Stimulated activated CD4-positive, alpha-beta T cell treated with anti-CD3 and anti-CD28 coated beads, Interleukin-1b, Interleukin-23, amount 100 ng/mL, for 24 hours (primary cell): ENCODE measurements at places on chromosomes 11 and 22.

DNA sequence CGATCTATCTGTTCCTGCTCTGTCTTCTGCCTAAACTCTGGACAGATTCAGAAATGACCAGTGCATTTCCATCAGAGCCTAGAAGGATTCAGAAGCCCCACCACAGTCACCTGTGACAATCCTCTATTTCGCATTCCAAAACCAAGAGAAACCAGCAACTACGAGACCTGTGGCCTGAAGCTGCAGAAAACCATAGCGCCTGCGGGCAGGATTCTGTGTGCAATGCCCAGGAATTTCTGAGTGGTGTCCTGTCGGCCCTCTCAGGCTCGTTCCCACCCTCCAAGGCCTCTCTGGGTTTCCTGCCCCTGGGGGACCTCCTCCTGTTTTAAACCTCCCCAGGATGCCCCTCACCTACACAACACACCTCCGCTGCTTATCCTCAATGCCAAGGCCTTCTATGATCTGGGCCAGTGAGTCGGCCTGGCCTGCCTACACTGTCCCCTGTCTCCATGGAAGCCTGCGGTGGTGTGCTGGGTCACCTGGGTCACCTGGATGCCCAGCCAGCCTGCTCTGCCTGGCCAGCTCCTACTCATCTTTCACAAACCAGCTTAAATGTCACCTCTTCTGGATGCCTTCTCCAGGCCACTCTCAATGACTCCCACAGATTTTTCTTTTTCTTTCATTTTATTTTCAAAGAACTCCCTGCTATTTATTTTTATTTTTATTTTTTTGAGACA is 198.3 kb downstream of the CEP164 start:
- DNase-seq: no peak

DNA sequence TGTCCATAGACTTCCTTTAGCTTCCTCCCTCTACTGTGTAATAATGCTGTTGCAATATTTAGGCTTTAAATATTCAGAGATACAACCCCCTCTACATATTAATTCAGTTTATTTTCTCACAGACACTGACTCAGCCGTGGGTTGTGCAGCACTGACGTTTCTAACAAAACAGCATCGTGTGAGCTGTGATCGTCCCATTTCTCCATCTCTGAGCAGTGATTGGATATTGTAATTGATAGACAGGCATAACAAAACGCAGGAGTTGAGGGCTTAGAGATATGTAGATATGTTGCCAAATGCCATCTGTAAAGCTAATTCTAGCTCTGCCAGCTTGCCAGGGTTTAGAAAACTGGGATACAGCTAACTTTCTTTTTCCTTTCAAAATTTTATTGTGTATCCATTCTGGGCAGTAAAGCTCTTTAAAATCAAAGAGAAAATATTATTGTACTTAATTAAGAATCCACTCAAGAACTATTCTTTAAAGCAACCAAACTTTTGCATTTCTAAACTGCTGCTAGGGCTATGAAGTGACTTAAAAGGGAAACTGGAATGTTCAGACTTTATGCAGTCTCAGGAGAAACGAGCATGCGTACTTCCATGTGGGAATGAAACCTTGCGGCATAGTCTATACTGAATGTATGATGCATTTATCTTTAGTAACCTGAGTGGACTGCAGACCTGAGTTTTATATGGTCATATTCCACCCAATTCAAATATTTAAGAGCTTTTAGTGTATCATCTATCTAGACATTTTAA is 22.7 kb downstream of the BTBD10 start:
- no peak for DNase-seq

GRCh38 chr11:17979770-17980371 is 33.0 kb downstream of the SERGEF start:
- DNase-seq: no peak

- DNase-seq: peak; percentile 26
Observed at GRCh38 chr22:31646186-31647019, 15.6 kb downstream of the PISD start.

DNA sequence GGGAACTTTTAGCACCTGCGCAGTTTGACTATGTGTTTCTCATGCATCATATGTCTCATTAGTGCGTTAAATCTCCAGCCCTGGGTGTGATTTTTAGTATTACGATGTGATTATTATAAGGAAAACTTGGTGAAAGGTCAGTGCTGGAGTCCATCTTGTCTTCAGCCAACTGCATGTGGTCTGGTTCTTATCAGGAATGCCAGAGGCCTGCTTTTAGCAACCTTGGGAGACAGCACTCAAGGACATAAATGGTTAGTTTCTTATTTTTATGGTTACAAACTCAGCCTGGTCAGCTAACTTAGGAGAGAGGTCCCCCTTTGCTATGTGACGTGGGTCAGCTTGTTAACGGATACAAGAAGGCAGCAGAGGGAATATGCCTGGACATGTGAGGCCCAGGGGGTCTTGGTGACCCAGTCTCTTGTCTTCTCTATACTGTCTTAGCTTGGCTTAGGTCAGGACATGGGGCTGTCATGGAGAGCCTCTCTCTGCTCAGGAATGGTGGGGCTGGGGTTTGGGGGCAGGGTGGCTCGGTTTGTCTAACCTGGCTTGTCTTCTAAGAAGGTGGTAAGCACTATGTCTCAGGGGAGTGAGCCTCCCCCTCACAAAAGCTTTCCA is 21.5 kb downstream of the KCTD21 start:
- DNase-seq: no peak

DNA sequence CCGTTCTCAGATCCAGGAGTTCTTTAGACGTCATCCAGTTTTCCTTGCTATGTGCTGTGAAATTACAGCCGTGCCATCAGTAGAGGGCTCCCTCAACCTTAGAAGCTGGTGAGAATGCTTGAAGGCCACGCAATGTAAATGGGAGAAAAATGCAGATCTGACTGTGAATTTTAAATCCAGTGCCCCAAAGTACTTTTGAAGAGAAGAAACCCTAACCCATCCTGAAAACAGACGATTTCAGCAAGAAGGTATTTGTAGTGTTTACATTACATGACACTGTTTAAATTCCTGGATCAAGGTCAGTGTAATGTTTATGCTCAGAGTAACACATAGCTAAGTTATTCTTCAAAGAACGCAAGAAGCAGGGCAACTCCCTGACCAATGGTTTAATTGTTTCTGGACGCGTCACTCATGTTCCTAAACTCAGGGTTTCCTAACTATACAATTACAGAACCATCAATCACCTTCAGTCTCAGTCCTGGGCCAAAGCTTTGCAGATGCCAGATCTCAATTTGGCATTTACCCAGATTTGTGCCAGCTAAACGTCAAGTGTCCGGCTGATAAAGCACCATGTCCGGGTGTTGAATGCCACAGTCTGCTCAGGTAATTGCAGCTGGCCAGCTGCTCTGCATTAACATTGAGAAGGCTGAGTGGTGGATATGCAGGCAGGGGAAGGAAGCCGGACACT is 38.2 kb downstream of the ADAMTS8 start:
- DNase-seq: no peak

DNA sequence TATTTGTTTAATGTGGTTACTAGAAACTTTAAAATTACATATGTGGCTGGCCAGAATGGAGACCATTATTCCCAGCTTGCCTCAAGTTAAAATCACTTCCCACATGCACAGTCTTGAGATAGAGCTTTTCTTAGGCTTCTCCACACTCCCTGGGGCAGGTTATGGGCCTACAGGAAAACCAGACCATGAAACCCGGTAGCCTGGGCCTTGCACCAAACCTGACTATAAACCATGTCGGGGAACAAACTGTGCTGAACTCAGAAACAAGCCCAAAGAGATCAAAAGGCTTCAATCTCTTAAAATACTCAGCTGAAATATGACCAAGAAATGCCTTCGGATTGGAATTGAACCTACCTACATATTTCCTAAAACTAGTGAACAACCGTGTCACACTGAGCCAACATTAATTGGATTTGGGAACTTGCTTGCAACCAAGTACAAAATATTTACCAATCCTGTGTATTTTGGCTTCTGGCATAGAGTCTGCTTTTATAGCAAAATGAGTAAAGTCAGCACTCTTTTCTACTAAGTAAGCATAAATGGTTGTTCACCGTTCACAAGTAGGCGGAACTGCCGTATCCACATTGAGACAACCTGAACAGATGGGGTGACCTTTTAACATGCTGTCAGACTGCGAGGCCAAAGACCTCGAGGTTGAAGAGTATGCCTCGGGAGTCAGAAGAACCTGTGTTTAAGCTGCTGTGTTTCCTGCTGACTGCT is 199.5 kb downstream of the FAM76B start:
- no peak for DNase-seq

- no peak for DNase-seq
Observed at GRCh38 chr11:67436459-67437081, 912 bp downstream of the PTPRCAP start.

DNA sequence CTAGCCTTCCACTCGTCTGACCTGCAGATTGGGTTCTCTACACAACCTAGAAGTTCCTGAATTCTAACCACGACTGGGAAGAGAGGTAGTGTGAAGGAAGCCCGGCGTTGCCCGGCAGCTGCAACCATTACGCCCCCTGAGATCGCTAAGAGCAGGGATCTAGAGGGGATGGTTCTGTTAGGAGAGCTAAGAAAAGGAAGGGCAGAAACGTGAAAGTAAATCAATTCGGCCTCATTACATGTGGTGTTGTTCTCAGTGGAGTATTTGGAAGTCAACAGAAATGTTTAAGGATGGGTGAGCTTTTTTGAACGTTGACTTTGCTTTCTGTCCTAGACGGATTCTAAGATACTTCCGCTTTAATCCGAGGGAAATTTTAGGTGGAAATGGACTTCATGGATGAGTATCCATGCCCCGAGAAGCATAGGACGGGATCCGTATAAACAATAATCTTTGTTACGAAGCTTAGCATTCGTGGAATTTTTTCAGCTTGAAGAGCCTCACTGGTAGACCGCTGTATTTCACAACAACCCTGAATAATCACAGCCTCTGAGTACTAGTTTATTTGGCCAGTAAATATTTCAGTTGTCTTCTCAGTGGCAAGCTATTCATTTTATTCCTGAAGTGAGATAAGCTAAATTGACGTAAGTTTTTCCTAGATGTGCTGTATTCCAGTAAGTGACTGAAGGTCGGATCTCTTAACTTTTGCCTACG is 629 bp downstream of the ATP5MG start:
- DNase-seq: no peak

DNA sequence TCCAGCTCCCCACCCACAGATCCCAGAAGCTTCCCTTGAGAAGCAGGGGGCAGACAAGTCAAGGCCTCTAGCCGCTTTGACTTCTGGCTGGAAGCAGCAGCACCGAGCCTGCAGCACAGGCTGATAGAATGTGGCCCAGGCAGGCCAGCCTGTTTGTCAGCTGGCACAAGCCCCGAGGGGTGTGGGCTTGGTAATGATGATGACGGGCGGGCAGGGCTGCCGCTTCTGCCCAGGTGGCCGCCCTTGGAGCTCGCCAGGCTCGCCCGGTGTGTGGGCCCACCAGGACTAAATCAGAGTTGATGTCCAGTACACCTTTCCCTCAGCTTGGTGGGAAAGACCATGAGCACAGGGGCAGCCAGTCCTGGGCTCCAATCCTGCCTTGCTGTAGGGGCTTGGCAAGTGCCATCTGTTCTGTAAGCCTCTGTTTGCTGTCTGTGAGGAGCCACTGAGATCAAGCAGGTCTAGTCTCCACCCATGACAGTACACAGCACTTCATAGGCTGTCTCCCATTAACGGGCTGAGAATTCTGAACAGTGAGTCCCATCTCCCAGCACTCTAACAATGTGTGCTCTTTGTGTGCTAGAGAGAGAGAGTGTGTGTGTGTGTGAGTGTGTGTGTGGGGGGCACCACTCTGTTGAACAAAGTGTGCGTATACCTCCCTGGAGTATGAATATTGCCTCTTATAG is 26.8 kb downstream of the MICAL2 start:
- no peak for DNase-seq

- no peak for DNase-seq
Observed at GRCh38 chr11:57160665-57161064, 21.1 kb upstream of the LRRC55 start.

DNA sequence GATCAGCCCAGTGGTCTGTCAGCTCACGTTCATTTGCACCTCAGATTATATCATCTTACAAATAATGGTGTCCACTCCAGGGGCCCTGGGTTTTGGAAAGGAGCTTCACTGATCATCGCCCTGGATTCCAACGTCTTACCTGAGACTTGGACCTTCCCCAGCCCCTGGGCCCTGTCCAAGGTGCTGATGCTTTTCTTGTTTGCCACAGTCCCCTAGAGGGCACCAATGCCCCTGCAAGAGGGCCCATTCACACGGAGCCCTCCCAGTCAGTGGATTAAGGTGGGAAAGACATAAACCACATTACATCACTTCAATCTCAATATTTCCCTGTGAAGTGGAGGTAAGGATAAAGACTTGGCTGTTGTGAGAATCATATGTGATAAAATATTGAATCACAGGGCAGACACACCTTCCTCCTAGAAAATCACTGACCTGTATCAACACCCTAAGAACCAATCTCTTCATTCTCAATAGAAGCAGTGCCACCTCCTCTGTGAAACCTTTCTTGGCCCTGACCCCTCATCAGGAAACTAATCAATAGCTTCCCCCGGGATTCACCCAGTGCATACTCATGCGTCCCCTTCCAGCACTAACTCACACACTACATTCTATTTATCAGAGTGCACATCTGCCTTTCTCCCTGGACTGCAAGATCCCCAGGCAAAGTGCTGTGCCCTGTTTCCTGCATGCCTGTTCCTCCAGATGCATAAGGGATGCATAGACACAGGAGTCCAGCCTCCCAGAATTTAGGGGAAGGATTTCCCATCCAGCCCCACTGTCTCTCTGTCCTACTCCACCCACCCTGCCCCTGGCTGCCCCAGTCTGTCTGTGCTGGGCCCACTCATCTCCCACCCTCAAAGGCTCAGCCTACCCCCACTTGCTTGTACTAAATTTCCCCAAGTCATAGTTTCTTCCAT is 167.0 kb downstream of the BUD13 start:
- no peak for DNase-seq

DNA sequence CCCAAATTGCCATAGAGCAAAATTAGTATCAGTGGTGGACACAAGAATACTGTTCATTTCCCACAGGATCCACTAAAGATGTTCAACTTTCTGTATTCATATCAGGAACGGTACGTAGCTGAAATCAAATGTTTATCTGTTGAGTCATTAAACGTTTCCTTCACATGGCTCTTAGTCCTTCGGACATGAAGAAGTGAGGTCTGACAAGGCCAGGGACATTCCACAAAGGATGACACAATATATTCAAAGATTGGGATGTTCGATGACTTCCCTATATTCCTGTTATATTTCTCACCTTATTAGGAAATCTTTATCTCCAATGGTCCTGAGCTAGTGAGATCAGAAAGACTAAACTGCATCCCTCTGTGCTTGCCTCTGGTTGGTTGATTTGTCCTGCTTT is 129.0 kb downstream of the ETS1 start:
- no peak for DNase-seq

GRCh38 chr11:68043029-68043348 is 4.2 kb downstream of the TCIRG1 start:
- DNase-seq: no peak

GRCh38 chr11:46378811-46379481 is 2.5 kb upstream of the MDK start:
- DNase-seq: no peak

- no peak for DNase-seq
Observed at GRCh38 chr11:39461066-39461465, 1998.4 kb downstream of the LRRC4C start.

GRCh38 chr11:7555052-7555699 is 41.4 kb downstream of the PPFIBP2 start:
- no peak for DNase-seq

GRCh38 chr11:10590218-10590915 is 21.9 kb upstream of the LYVE1 start:
- no peak for DNase-seq
